ENCODE measurements at places on chromosomes 1 and 21.
A peak's percentile ranks its signal among the peaks of the same experiment; 100 is the strongest.

- no peak for DNase-seq
These were observed 153.2 kb downstream of the LRIG2 start for GRCh38 chr1:113226148-113226547.

DNA sequence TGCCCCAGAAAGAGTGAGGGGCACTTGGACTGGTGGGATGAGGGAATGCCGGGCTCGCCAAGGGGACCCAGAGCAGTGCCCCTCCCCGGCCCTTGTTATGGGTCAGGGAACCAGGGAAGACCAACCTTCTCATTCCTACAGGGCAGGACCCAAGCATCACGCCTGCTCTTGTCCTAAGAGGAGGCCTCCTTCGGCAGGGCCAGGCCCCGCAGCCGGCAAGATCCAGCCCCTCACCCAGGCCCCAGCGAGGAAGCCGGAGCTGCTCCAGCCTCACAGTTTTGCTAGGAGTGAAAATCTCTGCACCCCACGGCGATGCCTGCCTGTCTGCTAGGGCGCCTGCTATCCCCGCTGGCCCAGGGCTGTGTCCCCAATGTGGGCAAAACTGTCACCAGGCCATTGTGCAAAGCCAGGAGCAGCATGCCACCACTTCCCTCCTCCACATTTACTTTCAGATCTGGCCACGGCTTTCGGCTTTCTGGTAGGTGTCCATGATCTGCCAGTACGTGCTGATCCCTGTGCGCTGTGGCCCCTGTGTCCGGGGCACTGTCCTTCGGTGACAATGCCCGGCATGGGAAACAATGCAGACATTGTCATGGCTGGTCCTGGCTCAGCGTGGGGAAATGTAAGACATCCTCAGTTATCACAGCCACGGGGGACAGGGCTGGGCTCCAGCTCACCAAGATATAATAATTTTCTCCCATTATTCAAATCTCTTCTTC is 9.6 kb downstream of the ACTRT2 start:
- peak; percentile 86 for DNase-seq

- DNase-seq = no peak
These were observed 32.9 kb downstream of the VWA5B1 start for GRCh38 chr1:20323613-20323920.

- DNase-seq = no peak
These were observed 367.6 kb upstream of the VAMP3 start for GRCh38 chr1:7403265-7404045.

- DNase-seq = no peak
These were observed 100.7 kb upstream of the OLFM3 start for GRCh38 chr1:102097451-102097850.

DNA sequence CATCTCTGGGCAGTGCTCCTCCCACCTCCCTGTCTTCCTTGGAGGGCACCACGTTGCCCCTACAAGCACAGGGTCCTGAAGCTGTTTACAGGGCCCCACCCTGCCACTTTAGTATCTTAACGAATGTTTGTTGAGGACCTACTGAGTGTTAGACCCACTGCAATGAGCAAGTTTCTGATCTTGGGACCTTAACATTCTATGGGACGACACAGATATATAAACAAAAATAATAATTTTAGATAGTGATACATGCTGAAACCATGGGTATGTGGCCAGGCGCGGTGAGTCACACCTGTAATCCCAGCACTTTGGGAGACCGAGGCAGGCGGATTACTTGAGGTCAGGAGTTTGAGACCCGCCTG is 10.1 kb downstream of the ENTREP3 start:
- DNase-seq = no peak

DNA sequence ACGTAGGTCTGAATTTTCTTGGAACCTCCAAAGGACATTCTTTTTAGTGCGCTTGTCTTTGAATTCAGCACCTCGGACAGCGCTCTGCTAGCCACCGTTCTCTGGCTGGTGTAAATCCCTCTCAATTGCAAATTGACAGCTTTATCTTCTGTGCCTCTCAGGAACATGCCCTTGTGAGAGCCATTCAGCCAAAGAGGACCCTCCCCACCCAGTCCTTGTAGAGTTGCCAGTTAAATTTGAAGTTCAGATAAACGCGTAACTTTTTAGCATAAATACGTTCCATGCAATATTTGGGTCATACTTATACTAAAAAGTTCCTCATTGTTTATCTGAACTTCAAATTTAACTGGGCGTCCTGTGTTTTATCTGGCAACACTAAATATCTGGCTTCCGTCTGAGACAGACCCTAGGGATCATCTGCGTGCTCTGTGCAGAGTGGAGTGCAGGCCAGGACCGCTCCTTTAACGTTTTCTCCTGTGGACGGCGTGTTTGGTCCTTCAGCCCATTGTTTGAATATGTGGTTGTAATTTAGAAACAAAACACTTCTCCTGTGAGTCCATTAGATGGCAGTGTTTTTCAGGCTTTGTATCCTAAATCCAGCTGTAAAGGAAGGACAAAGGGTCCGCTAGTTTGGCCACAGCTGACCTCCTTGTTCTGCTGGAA is 7.0 kb downstream of the KCNAB2 start:
- no peak for DNase-seq

- DNase-seq = no peak
These were observed 94.4 kb downstream of the DNM3 start for GRCh38 chr1:171935664-171936063.

- no peak for DNase-seq
These were observed 51.7 kb downstream of the RASSF5 start for GRCh38 chr1:206558794-206559671.

GRCh38 chr1:209497729-209498128 is 85.8 kb upstream of the CAMK1G start:
- DNase-seq = no peak

- no peak for DNase-seq
These were observed 100.0 kb downstream of the POFUT2 start for GRCh38 chr21:45187646-45188045.

DNA sequence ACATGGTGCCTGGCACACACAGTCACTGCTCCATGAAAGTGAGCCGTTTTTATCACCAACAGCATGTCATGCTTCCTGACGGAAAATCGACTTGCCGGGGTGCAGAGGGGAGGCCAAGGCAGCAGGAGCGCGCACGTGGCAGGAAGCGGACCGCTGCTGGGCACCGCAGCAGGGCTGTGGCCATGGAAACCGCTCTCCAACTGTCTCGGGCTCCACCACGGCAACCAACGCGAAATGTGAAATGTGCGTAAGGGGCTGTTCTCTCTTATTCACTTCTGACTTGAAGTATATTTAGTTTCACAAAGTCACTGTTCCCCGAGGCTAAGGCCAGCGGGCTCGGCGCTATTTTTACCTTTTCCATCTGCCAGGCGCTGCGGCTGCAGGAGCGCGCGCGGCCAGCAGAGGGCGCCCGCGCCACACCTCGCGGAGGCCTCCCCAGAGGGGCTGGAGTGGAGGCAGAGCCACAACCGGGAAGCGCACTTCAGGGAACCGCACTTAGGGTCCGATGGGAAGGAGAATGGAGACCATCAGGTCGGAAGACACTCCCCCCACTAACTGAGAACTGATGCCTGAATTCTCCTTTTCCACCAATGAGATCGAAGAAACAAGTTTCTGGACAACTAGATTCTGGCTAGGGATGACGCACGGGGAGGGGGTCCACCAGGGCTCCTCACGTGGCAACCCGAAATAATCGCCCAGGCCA is 19.7 kb downstream of the RCC2 start:
- DNase-seq = peak; percentile 67

- DNase-seq = no peak
These were observed 16.2 kb downstream of the CNST start for GRCh38 chr1:246582301-246583055.

DNA sequence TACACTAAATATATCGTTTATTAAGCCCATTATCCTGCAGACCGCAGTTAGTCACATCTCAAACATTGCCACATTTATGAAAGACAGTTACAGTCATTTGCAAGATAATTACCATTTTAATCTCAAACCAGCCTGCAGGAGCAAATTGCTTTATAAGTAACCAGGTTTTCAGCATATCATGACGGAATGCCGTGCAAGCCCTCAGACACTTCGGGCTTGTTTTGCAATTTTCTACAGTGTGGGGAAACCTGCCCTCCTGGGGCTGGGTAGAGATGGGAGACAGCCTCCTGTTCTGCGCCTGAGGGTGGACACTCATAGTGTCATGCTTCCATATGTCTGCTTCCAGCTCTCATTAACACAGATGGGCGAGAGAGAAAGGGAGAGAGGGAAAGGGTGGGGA is 563.9 kb downstream of the NPHP4 start:
- no peak for DNase-seq

- no peak for DNase-seq
These were observed 12.6 kb upstream of the RHBG start for GRCh38 chr1:156356262-156356874.

- DNase-seq = no peak
These were observed 78.9 kb upstream of the AK4 start for GRCh38 chr1:65069011-65069565.

DNA sequence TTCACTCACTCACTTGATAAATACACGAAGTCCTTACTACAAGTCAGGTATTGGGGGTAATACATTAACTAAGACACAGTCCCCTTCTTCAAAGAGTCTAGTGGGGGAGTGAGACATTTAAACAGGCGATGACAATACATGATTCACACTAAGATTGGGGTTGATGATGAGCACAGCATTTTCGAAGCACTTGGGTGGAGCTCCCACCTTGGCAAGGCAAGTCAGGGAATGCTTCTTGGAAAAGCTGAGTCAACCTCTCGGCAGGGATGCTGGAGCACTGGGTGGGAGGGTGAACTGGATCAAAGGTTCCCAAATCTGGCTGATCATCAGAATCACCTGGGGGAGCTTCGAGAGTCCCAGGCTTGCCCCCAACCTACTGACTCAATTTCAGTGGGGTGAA is 57.9 kb upstream of the ENAH start:
- no peak for DNase-seq

DNA sequence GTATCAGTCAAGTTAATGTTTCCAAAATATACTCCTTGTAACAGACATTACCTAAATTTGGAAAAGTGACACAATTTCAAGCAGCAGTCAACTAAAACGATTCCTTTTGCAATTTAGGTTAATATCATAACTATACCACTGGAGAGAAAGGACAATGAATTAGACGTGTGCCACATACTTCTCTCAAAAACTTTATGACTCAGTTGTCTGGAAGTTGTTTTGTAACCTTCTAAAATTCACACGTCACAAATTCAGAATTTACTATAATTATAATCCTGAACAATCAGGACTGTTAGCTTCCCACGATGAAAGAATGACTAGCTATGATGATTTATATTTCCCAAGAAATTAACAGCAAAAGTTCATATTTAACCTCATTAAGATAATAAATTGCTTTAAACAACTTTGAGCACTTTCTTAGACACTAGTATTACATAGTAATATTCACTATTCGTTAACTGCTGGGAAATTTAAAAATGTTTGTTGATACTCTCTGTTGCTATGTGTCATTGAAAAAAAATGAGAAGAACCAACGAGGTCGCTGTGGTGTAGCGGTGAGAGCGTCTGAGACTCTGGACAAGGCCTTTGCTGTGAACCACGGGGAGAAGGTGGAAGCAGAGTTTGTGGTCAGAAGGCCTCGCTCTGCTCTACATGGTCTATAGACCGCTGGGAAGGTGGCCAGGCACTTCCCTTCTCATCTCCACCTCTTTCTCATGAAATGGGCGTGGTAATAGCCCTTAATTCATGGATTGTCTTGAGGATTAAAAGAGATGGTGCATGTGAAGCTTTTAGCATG is 27.9 kb upstream of the BATF3 start:
- DNase-seq = no peak

DNA sequence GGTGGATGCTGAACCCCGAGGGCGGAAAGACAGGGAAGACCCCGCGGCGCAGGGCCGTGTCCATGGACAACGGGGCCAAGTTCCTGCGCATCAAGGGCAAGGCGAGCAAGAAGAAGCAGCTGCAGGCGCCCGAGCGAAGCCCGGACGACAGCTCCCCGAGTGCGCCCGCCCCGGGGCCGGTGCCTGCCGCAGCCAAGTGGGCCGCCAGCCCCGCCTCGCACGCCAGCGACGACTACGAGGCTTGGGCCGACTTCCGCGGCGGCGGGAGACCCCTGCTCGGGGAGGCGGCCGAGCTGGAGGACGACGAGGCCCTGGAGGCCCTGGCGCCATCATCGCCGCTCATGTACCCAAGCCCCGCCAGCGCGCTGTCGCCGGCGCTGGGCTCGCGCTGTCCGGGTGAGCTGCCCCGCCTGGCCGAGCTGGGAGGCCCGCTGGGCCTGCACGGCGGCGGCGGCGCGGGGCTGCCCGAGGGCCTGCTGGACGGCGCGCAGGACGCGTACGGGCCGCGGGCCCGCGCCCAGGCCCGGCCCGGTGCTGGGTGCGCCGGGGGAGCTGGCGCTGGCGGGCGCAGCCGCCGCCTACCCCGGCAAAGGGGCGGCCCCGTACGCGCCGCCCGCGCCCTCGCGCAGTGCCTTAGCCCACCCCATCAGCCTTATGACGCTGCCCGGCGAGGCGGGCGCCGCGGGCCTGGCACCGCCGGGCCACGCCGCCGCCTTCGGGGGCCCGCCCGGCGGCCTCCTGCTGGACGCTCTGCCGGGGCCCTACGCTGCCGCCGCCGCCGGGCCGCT is 20.7 kb downstream of the FOXO6 start:
- DNase-seq = no peak

DNA sequence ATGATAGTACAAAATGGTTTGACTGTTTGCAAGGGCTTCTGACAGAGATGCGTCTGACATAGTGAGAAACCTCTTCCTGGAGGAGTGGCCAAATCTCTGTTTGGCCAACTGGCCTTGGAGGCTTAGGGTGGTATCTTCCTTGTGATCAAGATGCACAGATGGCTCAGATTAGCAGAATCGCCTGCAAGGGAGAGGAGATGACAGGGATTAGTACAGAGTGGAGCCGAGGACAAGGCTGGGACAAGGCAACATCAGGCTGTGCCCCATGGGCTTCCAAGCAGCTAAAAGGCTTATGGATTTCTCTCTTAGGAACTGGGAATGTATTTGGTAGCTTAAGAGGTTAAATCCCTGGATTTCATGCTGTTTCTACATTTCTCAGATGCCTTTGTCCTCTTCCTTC is 379.1 kb downstream of the SIPA1L2 start:
- DNase-seq = no peak

DNA sequence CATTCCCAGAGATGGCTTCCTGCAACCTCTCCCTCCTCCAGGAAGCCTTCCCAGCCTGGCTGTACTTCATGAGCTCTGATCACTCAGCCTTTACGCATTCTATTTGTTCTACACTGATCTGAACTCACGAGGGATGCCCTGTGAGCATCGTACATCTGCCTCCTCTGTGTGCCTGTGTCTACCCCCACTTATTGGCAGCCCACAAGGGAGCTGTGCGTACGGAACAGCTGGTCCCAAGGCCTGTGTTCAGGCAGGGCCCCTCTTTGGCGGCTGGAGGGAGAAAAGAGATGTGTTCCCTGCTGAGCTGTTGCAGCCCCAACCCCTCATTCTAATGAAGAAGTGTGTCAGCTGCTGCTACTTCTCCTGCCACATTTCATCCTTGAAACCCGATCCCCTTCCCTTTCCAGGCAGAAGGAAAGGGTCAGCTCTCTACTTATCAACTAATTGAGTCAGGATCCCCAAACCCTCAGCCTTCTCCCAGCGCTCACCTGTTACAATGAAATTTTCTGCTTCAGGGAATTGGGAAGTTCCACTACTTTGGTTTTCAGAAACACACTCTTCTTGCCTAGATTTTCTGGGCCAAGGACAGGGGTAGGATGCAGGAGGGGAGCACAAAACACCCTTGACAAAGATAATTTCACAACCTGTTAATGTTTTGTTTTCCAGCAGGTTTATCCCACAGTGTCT is 3.2 kb downstream of the INKA2 start:
- peak; percentile 79 for DNase-seq

GRCh38 chr21:46622226-46622625 is 13.2 kb upstream of the PRMT2 start:
- DNase-seq = peak; percentile 69

GRCh38 chr1:239250353-239251035 is 135.9 kb upstream of the CHRM3 start:
- no peak for DNase-seq

GRCh38 chr1:170680428-170680827 is 16.5 kb downstream of the PRRX1 start:
- no peak for DNase-seq
